GM04503 (cell line): ENCODE measurements at places on chromosomes 7 and 10.

GRCh38 chr10:86423739-86424138, 57.1 kb upstream of the GRID1 start:
- no peak for DNase-seq

DNA sequence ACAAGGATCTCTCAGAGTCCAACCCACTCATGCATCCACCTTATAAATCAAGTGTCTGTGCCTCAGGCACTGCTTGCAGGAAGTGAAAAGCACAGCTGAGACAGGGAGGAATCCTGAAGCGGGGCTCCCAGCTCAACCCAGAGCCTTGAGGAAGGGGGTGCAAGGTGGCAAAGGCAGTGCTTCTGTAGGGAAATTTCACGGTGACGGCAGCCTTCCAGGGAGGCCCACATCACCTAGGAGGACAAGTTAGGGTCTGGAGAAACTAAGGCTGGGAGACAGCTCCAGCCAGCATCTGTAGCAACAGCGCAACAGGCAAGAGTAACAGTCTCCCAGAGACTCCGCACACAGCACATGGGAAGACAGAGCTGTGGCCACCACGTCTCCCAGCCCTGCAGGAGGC, 2.7 kb downstream of the AOC1 start:
- no peak for DNase-seq

DNA sequence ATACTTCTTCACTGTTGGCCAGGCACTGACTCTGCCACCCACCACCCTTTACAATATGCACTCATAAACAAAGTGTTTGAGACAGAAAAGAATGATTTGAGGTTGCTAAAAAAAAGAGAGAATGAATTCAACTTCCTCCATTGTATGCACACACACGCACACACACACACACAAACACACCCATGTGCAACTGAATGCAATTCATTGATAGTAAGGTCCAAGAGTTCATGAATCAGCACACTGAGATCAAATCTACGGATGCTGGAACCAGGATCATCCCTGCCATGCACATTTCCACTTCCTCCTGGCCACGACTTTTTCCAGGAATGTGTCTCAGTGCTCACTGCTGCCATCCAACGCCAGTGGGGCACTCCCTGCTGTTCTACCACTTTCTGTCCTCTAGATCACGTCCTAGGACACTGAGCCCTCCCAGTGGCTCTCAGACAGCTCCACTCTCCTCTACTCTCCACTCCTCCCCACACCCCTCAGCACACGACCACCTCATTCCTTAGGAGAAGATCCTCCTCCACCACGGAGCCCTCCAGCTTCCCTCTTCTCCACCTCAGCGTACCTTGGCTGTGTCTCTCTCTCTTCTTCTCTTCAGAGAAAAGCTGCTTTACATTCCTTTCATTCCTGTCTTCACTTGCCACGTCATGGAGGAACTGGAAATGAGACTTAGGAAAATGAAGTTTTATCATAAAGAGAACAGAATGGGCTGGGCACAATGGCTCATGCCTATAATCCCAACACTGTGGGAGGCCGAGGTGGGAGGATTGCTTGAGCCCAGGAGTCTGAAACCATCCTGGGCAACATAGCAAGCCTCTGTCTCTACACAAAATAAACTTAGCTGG, 12.0 kb upstream of the TMEM213 start:
- no peak for DNase-seq

DNA sequence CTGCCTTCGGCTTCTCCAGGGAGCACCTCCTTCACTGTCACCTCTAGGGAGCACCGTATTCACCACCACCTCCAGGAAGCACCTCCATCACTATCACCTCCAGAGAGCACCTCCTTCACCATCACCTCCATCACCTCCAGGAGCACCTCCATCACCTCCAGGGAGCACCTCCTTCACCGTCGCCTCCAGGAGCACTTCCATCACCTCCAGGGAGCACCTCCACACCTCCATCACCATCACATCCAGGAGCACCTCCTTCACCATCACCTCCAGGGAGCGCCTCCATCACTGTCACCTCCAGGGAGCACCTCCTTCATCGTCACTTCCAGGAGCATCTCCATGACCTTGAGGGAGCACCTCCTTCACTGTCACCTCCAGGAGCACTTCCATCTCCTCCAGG, 102.3 kb downstream of the DNAJB6 start:
- DNase-seq, result no peak

- DNase-seq, result no peak
Observed at GRCh38 chr7:101999393-101999792, 182.0 kb downstream of the CUX1 start.

DNA sequence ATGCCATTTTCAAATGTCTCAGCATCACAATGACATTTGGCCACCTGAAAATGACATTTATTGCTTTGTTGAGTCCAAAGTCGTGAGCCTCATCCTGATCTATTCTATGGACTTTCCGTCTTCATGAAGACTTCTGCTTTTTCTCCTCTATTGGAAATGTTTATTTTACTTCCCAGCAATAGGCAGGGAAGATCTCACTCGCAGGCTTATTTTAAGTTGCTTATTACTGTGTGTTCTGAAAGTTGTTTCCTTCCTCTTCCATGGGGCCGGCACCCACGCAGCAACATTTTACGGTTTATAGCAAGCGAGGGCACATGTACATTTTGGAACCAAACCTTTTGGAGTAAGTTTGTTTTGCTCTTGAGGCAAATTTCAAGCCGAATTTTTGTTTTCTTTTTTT, 221.0 kb upstream of the KLF6 start:
- no peak for DNase-seq

- no peak for DNase-seq
Observed at GRCh38 chr7:107043921-107044346, 571 bp upstream of the PRKAR2B start.

GRCh38 chr7:20917603-20918002, 130.9 kb upstream of the SP8 start:
- no peak for DNase-seq

DNA sequence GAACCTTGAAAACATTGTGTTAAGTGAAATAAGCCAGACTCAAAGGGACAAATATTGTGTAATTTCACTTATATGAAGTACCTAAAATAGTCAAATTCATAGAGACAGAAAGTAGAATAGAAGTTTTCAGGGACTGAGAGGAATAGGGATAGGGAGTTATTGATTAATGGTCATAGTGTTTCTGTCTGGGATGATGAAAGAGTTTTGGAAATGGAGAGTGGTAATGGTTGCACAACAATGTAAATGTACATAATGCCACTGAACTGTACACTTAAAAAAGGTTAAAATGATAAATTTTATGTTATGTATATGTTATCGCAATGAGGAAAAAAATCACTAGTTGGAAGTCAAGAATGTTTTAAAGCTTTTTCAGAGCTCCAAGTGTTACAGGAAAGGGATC, 33.5 kb upstream of the IMMP2L start:
- DNase-seq, result no peak

DNA sequence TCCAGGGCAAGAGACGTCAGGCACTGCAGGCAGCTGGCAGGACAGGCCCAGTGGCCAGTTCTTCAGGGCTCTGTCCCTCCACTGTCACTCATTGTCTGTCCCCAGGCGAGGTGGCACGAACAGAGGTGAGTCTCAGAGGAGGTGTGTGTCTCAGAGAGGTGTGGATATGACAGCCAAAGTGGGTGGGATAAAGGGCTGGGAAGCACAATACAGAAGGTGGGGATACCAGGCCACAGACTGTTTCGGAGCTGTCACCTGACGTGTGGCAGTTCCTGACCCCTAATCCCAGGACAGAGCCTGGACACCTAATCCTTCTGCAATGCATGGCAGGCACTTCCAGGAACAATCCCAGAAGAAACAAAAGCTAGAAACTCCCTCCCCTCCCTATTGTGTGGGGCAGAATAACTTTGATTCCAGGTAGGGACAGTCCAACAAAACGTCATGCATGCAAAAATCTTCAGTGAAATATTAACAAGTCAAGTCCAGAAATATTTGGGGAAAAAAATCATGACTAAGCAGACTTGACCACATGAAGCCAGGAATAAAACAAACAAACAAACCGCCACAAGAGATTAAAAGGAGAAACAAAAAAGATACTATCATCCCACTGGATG, 11.6 kb downstream of the KLRG2 start:
- no peak for DNase-seq

GRCh38 chr10:69344591-69345252, 66.4 kb downstream of the HK1 start:
- no peak for DNase-seq

GRCh38 chr10:119414081-119414611, 128.4 kb downstream of the RGS10 start:
- DNase-seq, result no peak

GRCh38 chr7:101563198-101563901, 65.7 kb downstream of the MYL10 start:
- DNase-seq, result no peak

DNA sequence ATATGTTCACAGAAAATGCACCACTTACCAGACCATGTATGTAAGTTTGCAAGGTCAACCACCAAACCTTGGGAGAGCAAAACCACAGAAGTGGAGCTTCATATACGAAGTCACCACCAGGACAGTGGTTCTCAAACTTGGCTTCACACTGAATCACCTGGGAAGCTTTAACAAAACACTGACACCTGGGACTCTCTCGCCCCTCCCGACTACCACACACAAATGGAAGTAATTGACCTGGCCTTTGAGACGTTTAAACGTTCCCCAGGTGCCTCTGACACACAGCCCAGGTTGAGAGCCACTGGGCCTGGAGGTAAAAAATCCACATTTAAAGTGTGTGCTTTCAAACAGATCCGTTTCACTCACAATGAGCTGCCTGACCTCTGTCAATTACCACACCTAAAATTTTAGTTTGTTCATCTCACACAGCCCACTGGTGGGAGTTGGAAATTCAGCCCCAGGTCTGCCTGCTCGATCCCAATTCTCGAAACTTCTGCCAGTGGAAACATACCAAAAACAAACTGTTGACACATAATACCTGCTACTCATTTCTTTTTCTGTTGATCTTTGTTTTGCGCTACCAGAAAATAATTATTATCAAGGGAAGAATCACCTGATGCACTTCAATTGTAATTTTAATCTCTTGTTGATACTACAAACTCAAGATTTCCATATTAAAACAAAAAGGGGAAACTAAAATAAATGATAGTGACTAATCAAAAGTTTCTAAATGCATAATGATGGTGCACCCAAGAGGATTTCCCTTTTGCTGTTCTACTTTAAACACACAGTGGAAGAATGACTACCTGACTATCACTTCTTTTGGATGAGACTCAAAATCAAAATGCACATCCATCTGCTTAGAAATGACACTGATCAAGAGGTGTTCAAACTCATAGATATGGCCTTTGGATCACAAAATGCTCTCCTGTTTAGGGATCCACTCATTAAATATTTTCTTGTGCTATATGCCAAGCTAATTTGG, 26.6 kb downstream of the CDNF start:
- no peak for DNase-seq

GRCh38 chr7:1065263-1065584, 20.9 kb downstream of the GPR146 start:
- no peak for DNase-seq

GRCh38 chr7:26857506-26858240, 6.7 kb downstream of the SKAP2 start:
- DNase-seq, result no peak

GRCh38 chr7:99561737-99562051, 3.3 kb downstream of the ZNF655 start:
- no peak for DNase-seq

- peak; percentile 81 for DNase-seq
Observed at GRCh38 chr10:101000915-101001658, 1.5 kb downstream of the LZTS2 start.

GRCh38 chr7:44379366-44380188, 54.2 kb upstream of the CAMK2B start:
- no peak for DNase-seq

GRCh38 chr7:43686991-43687390, 42.3 kb downstream of the COA1 start:
- DNase-seq, result no peak

DNA sequence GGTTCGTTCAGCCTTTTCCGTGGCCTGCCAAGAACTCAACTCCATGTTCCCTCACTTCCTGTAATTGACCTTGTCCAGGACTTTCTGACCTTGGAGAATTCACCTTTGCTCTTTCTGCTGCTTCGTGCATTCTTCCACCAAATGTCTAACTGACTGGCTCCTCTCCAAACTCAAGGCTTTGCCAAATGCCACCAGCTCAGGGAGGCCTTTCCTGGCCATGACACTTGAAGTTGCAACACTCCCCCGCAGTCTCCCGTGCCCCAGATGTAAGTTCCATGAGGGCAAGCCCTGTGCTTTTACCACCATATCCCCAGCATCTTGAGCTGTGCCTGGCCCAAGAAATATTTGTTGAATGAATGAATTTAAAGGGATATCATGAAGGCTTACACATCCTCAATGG, 238.4 kb downstream of the ARHGAP21 start:
- DNase-seq, result no peak

- no peak for DNase-seq
Observed at GRCh38 chr10:56632537-56632936, 271.5 kb upstream of the ZWINT start.

GRCh38 chr7:101589052-101589451, 40.0 kb downstream of the MYL10 start:
- DNase-seq, result no peak

GRCh38 chr7:112462236-112462635, 12.0 kb downstream of the IFRD1 start:
- peak; percentile 51 for DNase-seq

- no peak for DNase-seq
Observed at GRCh38 chr10:93849593-93849992, 44.2 kb upstream of the SLC35G1 start.

DNA sequence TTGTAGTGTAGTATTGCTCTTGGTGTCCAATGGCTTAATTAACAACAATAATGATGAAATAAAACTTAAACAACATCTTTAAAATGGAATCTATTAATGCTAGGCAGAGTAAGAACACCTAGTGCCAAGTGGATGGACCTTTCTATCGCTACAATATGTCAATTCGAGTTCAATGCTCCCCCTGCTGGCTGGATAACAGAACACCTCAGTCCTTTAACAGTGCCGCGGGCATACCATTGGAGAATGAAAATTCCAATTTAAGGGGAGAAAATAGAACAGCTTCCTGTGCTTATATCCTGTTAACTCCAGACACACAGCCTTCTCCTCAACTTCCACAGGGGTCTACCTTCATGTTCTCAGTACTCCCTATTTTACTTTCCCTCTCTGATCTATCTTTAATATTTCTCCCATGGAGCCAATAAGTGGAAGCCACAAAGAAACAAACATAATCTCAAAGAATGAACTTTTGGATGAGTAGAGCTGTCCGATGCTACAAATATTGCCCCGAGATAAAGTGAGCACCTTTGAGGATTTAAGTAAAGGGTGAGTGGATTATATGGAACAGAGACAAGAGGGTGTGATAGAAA, 41.4 kb downstream of the COL1A2 start:
- no peak for DNase-seq

DNA sequence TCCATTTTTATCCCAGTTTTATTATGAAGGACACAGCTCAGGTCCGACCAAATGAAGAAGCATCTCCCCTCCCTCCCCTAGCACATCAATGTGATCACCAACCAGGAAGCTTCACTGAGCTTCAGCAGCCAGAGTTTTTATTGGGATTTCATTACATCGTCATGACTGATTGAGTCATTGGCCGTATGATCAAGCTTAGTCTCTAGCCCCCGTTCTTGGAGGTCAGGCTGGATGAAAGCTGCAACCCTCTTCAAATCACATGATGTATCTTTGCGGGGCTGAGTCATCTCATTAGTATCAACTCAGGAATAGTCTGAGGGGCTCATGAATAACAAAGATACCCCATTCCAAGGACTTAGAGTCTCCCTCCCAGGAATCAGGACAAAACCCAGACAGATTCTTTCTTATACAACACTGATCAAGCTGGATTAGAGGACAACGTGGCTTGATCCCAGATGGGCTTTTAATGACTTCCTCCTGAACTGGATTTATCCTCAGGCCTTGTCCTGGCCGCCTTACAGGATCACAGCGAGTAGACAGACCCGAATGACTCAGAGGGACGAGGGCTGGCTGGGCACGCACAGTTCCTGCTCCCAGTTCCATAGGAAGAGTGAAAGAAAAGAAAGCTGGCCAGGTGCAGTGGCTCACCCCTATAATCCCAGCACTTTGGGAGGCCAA, 14.5 kb downstream of the LIMK1 start:
- peak; percentile 97 for DNase-seq
